ENCODE measurements at places on chromosomes 5 and 9.

DNA sequence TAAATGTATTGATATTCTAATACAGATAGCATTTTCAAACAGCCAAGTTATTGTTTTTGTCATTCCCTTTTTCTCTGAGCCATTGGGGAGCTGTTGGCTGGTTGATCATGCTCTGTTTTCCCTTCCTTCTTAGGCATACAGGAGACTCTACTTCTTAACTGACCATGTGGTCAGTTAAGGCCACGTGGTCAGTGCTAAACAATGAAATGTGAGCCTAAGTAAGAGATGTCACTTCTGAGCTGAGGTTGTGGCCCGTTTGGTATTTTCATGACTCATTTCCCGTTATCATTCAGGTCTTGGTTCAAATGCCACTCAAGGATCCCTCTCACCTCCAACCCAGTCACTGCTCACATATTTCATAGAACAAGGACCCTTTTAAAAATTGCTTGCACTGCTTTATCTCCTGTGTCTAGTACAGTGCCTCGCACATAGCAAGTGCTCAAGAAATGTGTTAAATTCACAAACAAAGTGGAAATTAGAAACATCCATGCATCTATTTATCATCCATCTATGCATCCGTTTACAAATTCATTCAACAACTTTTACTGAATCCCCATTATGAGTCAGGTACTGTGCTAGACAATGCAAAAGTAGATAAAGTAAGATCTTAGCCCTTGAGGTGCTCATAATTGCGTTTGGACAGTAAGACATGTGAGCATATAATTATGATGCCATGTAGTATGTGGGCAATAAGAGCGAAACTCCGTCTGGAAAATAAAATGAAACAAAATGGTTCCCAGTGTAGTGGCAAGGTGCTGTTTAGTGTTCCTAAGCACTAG, 50.7 kb downstream of the ARRDC3 start:
- DNase-seq = peak; percentile 76

GRCh38 chr9:14730461-14730898, 7.9 kb upstream of the CER1 start:
- DNase-seq = no peak

GRCh38 chr9:128163523-128164306, 3.6 kb downstream of the BBLN start:
- DNase-seq = no peak

DNA sequence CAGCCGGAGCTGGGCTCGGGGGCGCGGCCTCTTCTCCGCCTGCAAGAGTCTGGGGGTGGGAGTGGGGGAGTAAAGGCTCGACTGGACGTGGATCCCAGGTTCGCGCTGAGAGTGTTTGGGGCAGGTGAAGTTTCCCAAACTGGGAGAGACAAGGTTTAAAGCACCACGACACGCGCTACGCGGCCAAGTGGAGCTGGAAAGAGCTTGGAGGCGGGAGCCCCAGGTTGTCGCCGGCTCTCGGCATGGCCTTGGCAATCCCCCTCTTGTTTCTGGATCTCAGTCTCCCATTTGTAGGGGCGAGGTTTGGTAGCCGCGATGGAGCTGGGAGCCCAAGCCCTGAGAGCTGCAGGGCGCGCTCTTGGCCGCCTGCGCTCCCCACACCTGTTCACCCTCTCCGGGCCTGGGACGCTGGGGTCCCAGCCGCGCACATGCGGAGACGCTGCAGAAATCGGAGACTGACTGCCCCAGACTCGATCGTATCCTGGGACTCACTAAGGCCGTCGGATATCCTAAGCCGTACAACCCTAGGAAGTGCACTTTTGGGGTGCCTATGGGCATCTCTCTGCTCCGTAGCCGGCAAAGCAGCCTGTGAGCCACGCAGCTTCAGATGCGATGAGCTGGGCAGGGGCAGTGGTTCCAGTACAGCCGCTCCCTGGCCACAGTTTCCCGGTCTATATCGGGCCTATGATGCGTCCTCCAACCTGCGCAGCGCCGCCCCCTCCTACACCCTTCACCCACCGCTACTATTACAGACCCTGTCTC, 937 bp downstream of the TMOD1 start:
- no peak for DNase-seq

DNA sequence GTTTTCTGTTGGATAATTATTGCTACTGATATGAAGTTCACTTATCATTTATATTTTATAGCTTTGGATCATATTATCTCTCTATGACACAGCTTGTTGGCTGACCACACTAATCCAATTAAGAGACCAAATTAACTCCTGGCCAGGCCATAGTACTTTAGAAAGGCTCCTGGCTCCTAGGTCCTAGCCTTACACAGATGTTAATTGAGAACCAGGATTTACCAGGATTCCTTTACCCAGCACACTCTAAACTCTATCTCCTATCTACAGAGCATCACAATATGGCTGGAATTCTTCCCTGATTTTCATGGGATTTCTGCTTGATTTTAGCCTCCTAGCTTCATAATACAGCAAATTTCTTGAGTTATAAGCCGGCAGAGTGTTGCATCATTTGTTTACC, 80.3 kb downstream of the SLCO6A1 start:
- DNase-seq = no peak

DNA sequence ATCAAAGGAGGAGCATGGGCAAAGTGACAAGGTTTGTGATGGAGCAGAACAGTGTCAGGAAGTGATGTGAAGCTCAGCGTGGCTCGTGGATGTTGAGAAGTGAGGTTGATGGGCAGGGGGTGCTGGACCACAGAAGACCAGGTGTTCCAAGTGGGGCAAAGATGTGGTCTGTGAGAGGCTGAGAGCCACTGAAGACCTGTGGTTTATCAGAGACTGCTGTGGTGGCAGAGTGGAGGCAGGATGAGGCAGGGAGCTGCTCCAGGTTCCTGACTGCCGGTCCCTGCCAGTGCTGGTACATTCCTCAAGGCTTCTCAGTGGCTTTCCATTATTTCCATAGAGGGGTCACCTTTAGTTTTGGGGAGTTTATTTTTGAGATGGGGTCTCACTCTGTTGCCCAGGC, 19.1 kb downstream of the PALM2AKAP2 start:
- DNase-seq = no peak

GRCh38 chr5:58855851-58856739, 273.2 kb downstream of the RAB3C start:
- DNase-seq = no peak

GRCh38 chr5:159227452-159227851, 18.1 kb upstream of the RNF145 start:
- DNase-seq = no peak

DNA sequence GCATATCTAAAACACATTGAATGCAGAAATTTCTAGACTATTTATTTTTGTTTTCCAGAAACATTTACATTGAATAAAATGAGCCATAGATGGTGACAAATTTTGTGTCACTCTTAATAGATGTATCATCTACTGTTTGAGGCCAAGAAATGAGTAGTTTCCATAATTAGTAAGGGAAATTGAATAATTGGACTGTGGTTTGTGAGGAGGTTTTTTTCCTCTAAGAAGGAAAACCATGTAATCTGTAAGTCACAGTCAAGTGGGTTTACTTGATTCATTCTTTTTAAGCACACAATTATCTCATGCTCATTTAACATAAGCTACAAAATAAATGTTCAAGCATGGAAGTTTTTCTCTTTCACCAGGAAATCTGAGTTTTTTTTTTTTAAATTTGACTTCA, 876.4 kb downstream of the NR2F1-AS1 start:
- no peak for DNase-seq

DNA sequence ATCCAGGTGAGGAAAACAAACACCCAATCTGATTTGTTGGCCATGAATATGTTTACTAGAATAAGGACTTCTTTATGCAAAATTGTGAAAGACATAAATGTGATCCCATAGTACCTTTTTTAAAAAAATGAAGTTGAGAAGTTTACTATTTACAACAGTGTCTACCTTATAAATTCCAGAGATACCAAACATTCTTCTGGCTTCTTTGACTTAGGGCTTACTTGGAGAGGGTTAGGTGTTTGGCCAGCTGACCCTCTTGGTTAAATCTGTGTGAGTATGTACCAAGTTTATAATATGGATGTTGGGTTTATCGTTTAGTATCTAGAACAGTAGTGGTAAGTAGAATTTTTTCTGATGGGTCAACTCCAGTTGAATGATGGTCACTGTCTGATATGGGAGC, 212.3 kb downstream of the DOCK8 start:
- no peak for DNase-seq

DNA sequence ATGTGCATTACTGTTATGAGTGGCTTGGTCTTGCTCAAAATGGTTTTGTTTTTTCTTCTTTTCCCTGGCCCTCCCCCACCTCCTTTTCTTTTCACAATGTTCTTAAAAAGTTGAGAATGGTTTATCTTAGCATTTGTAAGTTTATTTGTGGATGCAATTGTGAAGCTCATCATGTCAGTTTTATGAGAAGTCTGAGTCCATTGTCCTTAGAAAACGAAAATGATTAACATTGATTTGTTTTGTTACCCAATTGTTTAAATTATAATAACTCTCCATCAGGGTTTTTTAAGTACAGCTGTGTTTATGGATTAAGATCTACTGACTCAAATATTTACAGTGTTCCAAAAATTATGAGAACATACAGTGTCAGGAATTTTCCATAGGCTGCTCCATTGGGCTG, 511.3 kb upstream of the PAPPA start:
- no peak for DNase-seq

DNA sequence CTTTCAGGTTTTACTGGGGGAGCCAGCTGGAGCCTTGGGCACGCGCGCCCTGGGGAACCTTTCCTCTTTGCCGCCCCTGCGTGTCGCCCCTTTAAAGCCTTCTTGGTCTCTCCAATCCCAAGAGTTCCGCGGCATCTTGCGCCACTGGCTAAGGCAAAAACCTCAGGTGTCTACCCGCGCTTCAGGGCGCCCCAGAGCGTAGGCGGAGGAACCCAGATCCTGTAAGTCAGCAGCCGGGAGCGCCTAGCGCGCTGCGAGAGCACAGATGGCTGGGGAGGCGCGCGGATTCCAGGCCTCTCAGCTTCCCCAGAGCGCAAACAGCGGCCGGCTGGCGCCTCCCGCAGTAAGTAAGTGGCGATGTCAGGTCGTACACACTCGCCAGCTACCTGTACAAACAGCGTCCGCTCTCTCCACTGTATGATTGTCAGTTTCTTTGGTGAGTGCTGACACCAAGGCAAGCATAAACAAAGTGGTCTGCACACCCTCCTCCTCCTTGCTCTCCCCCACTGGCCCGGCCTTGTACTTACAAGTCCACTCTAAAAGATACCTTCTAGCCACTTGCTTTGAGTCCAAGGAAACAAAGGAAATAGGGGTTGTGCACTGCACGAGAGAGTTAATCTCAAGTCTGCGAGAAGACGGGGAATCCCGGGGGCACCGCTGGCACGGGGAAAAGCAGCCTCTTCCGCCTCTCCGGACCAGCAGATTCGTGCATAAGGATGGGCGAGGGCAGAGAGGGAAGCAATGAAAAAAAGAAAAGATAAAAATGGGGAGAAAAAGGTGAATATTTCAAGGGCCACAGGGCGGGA, 2.9 kb downstream of the HTR1A start:
- peak; percentile 2 for DNase-seq

DNA sequence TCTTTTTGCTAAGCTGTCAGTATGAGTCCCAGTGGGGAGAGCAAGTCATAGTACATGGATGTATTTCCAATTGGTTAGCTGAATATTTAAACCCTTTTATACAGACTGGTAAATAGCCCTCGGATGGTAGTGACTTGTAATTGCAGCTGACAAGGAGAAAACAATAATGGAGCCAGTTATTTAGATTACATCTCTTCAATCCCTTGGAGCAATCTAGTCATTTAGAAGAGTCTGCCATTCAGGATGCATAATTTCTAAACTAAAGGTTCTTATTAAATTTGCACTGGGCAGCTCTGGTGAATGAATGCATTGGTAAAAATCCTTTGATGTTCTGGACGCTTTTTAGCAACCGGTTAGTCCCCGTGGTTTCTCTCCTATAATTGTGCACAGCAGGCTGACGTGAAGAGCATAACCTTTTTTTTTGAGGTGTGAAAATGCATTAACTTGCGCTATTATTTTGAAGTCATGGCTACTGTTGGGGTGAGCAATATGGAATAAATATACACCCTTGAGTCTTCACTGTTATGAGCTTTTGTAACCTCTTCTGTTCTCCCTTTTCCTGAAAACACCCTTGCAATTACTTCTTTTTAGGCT, 158.6 kb upstream of the CD180 start:
- DNase-seq = no peak

GRCh38 chr5:73394610-73395009, 54.0 kb downstream of the FOXD1 start:
- no peak for DNase-seq

- no peak for DNase-seq
Measured at GRCh38 chr5:142530904-142531303, 155.0 kb downstream of the FGF1 start.

GRCh38 chr5:56321236-56321881, 88.2 kb upstream of the ANKRD55 start:
- no peak for DNase-seq

DNA sequence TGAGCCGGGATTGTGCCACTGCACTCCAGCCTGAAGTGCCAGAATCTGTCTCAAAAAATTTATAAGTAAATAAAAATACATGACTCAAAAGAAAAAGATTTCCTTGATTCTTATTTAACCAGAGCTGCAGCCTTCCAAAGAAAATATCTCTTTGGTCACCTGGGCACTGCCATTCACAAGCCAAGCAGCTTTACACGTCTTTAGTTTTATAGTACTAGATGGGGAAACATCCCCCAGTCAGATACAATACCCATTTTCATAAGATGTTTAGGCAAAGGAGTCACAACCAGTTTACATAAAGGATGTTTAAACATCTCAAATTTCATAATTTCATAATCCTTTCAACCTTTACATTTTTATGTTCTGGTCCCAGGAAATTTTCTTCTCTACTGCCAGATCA, 13.7 kb upstream of the OXCT1 start:
- DNase-seq = no peak

DNA sequence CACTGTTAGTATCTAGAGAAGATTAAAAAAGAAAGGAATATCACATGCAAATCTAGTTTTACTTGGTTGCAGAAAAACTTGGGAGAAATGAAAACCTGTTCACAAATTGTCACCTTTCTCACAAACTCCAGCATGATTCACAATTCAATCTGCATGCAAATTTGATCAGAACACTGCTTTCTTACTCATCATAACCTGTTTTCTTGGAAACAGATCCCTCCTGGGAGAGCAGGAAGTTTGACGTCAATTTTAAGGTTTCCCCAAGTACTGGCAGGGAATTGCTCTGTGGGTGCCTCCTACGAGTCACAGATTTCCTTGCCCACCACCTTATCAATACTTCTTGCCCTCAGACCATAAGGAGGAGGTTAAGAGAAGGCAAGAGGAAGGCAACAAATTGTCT, 30.2 kb upstream of the HTR4 start:
- no peak for DNase-seq

DNA sequence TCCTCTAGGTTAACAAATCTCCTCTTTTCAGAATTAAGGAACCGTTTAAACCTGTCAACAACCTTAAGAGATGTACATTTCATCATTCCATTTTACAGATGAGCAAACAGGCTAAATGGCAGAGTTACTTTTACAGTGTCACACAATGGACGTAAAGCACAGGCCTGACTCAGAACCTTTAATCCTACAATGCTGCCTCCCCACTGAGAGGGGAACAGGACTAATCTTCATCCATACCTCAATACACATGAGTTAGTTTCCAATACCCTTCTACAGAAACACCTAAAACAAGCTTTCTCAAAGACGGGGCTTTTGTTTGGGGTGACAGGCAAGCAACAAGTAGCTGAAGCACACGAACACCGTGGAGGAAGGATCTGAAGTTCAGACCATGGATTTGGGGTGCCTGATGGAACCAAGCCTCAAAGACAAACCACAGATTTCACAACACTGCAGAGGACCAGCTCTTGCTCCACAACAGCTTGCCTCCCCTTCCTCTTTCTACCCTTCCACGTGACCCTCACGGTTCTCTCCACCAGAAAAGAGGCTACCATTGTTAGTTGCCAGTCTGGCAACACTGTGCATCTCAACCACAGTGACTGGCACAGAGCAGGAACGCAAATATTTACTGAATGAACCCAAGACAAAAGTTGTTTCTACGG, 1.8 kb downstream of the RNF130 start:
- DNase-seq = no peak
